ENCODE measurements at places on chromosomes 7 and 10. TPM values are rescaled to one million over a fixed set of nuclear protein-coding genes. Genes with fewer than 3 reads are reported as not detected.

- H3K36me3 ChIP-seq = peaks cover 3% of the 10 kb centered on the region
- H3K27ac ChIP-seq = no peak overlapping the region
- DNase-seq = no peak
- H3K27me3 ChIP-seq = no peaks in the 10 kb centered on the region
- H3K4me3 ChIP-seq = no peak overlapping the region
Measured at GRCh38 chr7:133646472-133647315, 393.8 kb downstream of the EXOC4 start.

The MET gene
- total RNA-seq = 0.63 TPM

GRCh38 chr7:148962823-148963582, 65.3 kb downstream of the PDIA4 start:
- H3K4me1 ChIP-seq = peaks cover 28% of the 10 kb centered on the region
- H3K27ac ChIP-seq = peak overlapping the region; percentile 93
- peak; percentile 81 for DNase-seq
- H3K4me3 ChIP-seq = peak overlapping the region; percentile 87
- H3K27me3 ChIP-seq = no peaks in the 10 kb centered on the region
- H3K36me3 ChIP-seq = no peaks in the 10 kb centered on the region

GRCh38 chr7:75968561-75969001, 25.8 kb downstream of the TMEM120A start:
- H3K27me3 ChIP-seq = no peaks in the 10 kb centered on the region
- H3K36me3 ChIP-seq = peaks cover 3% of the 10 kb centered on the region
- no peak overlapping the region for H3K27ac ChIP-seq
- no peaks in the 10 kb centered on the region for H3K4me1 ChIP-seq
- no peak overlapping the region for H3K4me3 ChIP-seq

The COBL gene
- total RNA-seq = not detected

DNA sequence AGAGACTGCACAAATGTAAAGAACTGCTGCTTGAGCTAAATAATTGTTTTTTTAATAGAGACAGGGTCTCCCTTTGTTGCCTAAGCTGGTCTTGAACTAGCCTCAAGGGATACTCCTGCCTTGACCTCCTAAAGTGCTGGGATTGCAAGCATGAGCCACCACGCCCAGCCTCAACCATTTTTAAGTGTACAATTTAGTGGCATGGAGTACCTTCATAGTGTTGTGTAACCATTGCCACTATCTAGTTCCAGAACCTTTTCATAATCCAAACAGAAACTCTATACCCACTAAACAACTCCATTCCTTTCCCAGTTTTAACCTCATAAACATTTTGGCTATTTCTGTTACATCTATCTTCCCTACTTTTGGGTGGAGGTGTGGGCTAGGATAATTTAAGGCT, 6.7 kb downstream of the EIF4H start:
- H3K4me3 ChIP-seq = no peak overlapping the region
- H3K4me1 ChIP-seq = peaks cover 94% of the 10 kb centered on the region
- peaks cover 72% of the 10 kb centered on the region for H3K36me3 ChIP-seq
- H3K27me3 ChIP-seq = no peaks in the 10 kb centered on the region
- DNase-seq = no peak
- H3K27ac ChIP-seq = no peak overlapping the region

DNA sequence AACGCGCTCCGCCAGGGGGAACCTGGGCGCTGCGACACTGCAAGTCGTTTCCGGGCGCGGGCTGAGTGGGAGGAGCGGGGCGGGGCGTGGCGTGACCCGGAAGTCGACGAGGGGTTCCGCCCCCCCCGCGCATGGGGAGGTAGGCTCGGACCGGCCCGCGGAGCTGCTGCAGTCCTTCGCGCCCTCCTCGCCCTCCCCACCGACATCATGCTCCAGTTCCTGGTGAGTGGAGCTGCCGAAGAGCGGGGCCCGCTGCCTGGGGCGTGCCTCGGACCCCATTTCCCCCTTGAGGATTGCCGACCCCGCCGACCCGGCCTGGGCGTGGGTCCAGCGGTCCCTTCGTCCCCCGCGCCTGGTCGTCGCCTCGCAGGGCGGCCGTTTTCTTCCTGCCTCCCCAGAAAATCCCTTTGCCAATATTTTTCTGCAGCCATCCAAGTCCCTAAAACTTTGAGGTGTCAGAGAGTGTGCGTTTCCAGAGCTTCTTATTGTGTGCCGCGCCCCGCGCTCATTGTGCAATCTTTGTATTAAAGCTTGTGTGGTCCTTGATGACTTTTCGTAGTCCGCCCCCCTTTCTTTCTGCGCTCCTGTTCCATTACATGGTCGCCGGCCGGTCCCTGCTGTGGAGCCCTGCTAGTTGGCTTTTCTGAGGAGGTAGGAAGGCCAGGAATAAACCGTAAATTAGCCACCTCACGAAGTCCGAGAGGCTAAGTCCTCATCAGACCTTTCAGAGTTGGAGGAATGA, at the start of gene STMP1:
TSS of gene STMP1 (plus strand) at position 142 of the 742 bp plus-strand sequence.
- peak within 1 kb of the TSS; percentile 91 for H3K27ac ChIP-seq
- peaks cover 21% of the 10 kb centered on the region for H3K36me3 ChIP-seq
- DNase-seq = peak; percentile 99
- no peaks in the 10 kb centered on the region for H3K27me3 ChIP-seq

DNA sequence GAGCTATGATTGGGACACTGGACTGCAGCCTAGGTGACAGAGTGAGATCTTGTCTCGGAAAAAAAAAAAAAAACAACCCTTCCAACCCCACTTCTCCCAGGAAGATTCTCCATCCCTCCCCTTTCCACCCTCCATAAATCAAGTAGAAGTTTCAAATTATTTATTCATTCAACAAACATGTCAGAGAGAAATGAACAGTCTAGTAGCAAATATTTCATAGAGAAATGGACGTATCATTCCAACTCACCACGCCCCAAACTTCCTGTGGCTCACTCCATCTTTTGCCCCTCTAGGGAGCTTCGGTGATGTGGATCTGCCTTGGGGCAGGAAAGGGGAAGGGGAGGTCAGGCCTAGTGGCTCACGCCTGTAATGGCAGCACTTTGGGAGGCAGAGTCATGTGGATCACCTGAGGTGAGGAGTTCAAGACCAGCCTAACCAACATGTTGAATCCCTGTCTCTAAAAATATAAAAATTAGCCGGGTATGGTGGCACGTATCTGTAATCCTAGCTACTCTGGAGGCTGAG, 638 bp upstream of the TRAPPC14 start:
- H3K4me1 ChIP-seq = peaks cover 52% of the 10 kb centered on the region
- peak overlapping the region; percentile 76 for H3K4me3 ChIP-seq
- DNase-seq = peak; percentile 41
- H3K36me3 ChIP-seq = peaks cover 12% of the 10 kb centered on the region

The PKD2L1 gene
- total RNA-seq = not detected

- no peak overlapping the region for H3K4me3 ChIP-seq
- H3K4me1 ChIP-seq = no peaks in the 10 kb centered on the region
- H3K27ac ChIP-seq = no peak overlapping the region
- no peaks in the 10 kb centered on the region for H3K36me3 ChIP-seq
- peaks cover 3% of the 10 kb centered on the region for H3K27me3 ChIP-seq
Measured at GRCh38 chr7:98365863-98366561, 34.9 kb downstream of the BAIAP2L1 start.

DNA sequence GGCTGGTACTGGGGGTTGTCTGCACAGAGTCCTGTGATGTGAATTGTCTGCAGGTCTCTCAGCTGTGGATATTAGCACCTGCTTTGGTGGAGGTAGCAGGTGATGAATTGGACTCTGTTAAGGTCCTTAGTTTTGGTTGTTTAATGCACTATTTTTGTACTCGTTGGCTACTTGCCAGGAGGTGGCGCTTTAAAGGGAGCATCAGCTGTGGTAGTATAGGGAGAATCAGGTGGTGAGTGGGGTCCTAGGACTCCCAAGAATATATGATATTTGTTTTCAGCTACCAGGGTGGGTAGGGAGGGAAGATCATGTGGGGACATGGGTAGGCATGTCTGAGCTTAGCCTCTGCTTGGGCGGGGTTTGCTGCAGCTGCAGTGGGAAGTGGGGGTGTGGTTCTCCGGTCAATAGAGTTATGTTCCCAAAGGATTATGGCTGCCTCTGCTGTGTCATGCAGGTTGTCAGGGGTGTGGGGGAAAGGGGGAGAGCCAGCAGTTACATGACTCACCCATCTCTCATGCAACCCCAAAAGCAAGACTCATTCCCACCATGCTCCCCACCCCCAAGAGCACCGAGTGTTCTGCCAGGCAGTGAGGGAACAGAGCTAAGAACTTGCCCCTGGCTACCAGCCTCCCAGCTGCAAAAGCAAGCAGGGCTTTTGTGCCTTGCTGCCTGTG, 53.7 kb upstream of the ZNF273 start:
- H3K4me1 ChIP-seq = no peaks in the 10 kb centered on the region
- H3K27ac ChIP-seq = no peak overlapping the region
- no peaks in the 10 kb centered on the region for H3K27me3 ChIP-seq
- peaks cover 3% of the 10 kb centered on the region for H3K36me3 ChIP-seq
- no peak overlapping the region for H3K4me3 ChIP-seq

The ANXA8L1 gene
- total RNA-seq = not detected

The CCDC172 gene
- total RNA-seq = not detected

DNA sequence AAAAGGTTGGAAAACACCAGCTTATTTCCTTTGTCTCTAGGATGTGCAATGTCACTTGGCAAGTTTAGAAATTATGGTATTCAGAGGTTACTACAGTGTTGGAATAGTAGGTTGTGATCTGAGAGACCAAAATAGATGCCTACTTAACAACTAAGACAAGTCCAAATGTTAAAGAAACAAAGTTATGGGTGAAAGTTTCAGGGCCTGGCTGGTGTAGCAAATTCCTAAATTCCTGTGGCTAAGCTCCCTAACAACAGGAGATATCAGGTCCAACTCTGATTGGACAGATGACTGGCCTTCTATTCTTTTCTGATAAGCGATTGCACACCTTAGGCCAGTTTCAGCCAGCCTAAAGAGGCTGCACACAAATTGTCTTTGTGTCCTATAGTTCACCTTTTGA, 873.5 kb downstream of the REEP3 start:
- no peak overlapping the region for H3K4me3 ChIP-seq
- no peaks in the 10 kb centered on the region for H3K36me3 ChIP-seq
- H3K4me1 ChIP-seq = no peaks in the 10 kb centered on the region
- DNase-seq = no peak
- H3K27me3 ChIP-seq = no peaks in the 10 kb centered on the region
- H3K27ac ChIP-seq = no peak overlapping the region

Measured in activated CD4-positive, alpha-beta T cell treated with anti-CD3 and anti-CD28 coated beads for 36 hours (primary cell).